Occipital lobe (tissue), 3 donors: ENCODE measurements at places on chromosomes 5 and 9. TPM values are rescaled to one million over a fixed set of nuclear protein-coding genes. Genes with fewer than 3 reads are reported as not detected.
A peak's percentile ranks its signal among the peaks of the same experiment; 100 is the strongest.

The IQGAP2 gene
- total RNA-seq: 20.7 TPM

DNA sequence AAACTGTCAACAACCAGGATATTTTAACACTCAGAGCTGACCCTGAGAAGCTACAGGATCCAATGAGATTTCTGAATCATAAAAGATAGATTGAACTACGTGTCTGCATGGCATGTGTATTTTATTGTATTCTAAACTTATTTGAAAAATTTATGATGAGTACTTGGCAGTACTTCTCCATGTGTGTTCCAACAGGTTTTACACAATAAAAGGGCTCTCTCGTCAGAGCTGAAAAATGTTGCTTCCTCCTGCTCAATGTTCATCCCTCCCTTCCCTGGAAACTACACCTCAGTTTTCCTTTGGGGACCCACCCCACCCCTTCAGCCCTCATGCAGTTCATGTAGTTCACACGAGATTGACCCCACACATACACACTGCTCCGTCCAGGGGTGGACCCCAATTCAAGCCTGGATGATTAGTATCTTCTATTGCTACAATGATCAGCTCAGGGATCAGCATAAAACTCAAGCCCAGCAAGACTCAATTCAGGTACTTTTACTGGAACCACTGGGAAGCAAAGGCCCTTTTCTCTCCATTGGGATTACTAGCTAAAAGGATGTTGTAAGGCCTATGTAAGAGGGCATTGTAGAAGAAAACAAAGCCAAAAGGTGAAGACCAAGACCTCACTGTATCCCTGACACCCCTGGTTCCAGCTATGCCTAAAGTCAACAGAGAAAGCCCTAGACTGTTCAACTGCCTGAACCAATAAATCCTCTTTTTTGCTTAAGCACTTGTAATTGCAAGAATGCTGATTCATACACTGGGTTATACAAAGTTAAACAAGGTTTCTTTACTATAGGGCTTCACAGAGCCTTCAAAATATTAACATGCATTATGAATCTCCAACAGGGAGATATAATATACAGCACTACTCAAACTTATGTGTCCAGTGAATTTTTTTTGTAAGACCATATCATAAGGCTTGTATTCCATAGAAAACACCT lies 112.6 kb downstream of the SAXO1 start:
- DNase-seq: no peak

The ELAVL2 gene
- total RNA-seq: 297 TPM

The UBAC1 gene
- 32.8 TPM for total RNA-seq

DNA sequence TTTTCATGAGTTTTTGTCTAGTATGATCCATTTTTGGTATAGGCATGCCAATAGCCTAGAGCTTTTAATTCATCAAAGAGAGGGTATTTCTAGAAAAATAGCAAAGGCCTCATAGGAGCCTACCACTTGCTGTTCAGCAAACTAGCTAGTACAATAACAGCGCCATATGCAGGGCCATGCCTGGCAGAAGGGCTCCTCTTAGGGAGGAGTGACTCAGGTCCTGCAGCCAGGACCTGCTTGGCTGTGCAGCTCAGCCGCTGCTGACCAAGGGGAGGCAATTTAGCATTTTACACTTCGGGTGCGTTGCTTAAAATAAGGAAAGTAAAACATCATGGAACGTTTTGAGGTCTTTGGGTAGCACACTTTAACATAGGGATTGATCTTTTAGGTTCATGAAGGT lies 100.6 kb downstream of the TRIO start:
- no peak for DNase-seq

The COL15A1 gene
- total RNA-seq: 12.5 TPM

The PPP1R26 gene
- total RNA-seq: 38.5 TPM

DNA sequence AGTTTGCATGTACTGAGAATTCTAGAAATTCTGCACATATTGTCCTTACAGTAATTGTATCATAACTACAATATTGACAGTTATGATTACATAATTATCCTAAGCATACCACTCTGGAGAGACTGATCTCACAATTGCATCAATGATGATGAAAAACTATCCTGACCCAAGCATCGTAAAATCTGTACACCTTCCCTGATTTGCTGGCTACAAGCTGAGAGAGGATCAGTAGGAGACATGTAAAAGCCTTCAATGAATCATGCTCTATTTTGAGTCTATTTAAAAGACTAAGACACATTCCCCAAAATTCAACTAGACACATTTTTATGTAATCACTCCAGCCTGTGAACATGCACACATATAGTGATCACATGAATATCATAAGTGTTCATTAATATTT lies 1833.8 kb downstream of the EFNA5 start:
- no peak for DNase-seq

DNA sequence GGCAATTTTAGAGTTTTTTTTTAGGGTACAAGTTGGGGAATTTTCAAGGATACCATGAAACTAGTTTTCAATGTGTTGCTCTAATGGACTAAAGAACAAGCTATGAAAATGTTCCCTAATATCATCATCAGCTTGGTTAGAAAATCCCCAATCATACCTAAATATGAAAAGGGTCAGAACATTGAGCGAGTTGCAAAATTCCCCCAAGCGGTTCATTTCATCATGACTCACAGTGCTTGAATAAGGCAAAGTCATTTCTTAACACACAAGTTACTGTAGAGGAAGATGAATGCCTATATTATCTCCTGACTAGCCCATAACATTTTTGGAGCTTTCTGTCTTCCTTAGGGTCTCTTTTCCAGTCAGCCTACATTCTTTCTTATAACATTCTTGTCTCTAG lies 62.7 kb downstream of the ST8SIA4 start:
- no peak for DNase-seq

DNA sequence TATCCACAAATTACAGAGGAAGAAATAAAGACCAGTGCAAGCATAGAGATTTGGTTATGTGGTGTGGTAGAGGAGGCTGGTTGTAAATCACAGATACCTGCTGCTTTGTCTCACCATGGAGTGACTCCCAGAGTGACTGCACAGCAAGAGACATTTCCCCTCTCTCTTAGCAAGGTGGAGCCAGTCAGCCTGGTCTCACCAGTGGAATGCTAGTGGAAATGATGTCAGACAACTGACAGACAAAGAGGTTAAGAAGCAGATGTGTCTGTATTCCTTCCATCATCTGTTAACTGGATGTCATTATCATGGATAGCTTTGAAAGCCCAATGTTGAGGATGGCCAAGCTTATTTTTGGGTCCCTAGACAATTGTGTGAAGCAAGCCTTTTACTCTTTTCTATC lies 509.4 kb upstream of the SEMA6A start:
- no peak for DNase-seq

The ARHGEF37 gene
- 1.4 TPM for total RNA-seq

DNA sequence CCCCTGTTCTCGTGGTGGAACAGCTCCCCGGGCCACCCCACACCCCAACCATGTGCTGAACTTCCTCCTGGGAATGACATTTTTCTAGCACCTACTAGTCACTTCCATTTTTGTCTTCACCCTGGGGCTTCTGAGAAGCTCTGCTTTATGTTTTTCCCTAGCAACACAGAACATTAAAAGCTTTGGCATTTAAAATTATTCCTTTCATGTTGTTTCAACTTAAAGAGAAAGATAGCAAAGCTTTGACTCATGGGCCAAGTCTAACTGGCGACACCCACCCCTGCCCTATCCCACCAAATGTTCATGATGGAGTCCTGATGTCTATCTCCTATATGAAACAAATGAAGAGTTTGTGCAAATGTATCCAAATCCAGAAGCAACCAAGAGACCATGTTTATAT lies 22.4 kb downstream of the BOD1 start:
- DNase-seq: no peak

DNA sequence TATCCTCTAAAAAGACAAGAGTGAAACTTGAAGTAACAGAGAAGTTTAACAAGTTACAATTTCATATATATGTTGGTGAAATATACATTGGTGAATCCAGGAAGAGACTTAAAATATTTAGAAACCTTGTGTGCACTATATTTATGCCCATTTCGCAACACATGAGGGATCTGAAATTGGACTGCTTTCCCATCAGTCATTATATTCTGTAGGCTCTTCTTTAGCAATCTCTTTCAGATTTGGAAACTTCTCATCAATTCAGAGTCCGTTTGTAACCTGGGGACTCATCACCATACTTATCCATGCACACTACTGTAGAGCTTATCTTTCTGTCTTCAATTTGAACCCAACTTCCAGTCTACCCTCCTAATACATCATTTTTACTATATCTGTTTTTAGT lies 2.1 kb downstream of the ITGA1 start:
- DNase-seq: no peak

DNA sequence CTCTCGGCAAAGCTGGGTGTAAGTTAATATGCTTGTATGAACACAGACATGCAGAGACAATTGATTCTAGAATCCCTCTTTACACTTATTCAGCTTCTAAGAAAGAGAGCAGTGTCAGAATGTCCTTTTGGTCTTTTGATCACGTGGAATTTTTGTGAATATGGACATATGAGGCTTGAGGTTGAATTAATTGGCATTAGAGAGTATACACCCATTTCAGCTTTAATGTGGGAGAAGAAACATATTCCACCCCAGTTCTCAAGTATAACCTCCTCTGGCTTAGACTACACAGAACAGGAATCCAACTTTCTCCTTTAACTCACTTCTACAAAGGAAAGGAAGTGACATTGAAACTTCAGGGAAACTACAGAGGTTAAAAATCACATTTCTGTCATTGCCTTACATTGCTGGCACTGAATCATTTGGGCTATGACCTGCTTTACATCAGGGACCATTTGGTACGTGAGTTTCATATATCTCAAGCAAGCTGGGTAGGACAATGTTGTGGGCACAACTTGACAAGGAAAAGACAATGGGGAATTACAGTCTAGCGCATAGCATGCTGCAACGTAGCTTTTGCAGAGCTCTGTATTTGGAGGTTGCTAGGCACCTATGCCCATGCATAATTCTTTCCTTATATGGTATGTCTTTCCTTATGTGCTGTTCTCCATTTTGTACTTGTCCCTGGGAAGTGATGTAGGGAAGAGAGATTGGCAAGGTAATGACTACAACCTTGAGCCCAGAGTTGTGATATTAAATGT lies 19.5 kb downstream of the DAB2 start:
- no peak for DNase-seq

- DNase-seq: no peak
Measured at GRCh38 chr5:38468202-38468673, 88.2 kb downstream of the LIFR start.

DNA sequence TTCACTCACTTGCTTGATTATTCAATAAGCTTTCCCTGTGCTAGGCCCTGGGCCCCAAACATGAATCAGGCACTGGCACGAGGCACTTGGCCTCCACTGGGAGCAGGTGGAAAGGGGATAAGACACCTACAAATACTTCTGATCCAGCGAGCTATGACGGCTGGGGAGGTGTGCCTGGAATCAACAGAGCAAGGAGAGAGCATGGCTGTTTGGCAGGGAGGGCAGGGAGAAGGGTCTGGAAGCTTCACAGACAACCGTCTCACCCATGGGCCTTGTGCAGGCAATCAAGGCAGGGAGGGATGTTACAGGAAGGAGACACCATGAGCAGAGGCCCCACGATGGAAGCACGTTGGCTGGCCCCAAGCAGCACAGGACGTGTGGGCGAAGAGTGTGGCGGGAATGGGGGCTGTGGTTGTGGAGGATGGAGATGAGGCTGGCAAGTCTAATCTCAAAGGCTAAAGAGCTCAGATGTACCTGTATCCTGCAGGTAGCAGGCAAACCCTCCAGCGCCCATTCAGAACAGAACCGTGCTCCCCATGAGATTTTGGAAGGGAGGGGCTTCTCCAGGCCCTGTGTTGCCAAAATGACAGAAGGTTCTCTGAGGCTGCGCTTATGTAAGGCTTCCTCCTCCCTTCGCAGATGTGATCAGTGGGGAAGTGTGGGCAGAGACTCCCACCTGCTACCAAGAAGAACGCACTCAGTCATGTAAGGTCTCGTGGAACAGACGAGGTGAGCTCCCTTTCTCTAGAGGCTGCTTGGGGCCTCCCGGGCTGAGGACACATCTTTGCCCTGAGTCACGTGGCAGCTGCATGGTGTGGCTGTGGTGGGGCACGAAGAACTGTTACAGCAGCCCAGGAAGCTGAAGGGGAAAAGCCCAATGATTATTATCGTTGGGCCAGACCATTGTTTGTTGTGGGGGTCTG lies 189.7 kb downstream of the DAB2IP start:
- DNase-seq: peak; percentile 53

DNA sequence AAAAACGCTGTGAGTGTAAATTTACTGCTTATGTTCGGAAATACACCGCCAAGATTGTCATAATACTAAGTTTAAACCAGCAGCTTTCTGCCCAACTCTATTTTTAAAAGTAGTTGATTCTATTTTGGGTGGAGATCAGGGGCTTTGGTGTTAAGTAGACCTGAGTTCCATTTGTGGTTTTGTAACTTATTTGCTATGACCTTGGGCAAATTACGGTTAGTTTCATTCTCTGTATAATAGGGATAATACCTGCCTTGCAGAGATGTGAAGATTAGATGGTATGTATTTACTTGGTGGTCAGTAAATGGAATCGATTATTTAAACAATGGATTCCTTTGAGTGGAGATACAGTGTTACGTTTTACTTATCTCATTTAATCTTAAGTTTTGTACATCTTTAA lies 1.6 kb downstream of the RAD23B start:
- no peak for DNase-seq

DNA sequence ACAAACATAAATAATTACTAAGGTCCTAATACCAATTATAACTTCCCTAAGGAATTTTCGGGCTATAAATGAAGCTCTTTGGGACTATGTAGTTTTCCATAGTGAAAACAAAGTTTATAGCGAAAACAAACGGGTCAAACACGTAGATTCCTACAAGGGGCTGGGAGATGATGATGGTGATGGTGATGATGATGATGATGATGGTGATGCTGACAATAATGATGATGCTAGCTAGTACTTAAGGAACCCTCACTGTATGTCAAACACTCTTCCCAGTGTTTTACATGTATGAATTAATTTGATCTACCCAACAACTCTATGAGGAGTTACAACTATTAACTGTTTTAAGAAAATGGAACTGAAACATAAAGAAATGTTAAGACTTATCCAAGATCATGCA lies 63.7 kb upstream of the PIK3R1 start:
- no peak for DNase-seq

DNA sequence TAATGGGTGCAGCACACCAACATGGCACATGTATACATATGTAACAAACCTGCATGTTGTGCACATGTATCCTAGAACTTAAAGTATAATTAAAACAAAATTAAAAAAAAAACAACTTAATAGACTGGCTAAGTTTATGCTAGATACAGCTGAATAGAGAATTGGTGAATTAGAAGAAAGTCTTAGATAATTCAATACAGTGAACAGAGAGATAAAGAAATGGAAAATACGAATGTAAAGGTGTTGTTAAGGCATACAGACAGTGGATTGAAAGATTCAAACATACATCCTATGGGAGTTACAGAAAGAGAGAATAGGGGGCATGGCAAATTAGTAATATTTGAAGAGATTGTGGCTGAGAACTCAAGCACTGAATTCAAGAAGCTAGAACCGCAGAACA lies 75.4 kb downstream of the RASGRF2 start:
- DNase-seq: no peak
